ENCODE measurements at places on chromosomes 2 and 18. TPM values are rescaled to one million over a fixed set of nuclear protein-coding genes. Genes with fewer than 3 reads are reported as not detected.

FNDC4 gene
- total RNA-seq, result 57.7 TPM

GKN2 gene
- total RNA-seq, result not detected

C2orf80 gene
- total RNA-seq, result not detected

- DNase-seq, result no peak
These were observed 633.3 kb upstream of the ACVR2A start for GRCh38 chr2:147211484-147211883.

GRCh38 chr2:149399934-149400615, 69.7 kb downstream of the LYPD6 start:
- DNase-seq, result no peak

DNA sequence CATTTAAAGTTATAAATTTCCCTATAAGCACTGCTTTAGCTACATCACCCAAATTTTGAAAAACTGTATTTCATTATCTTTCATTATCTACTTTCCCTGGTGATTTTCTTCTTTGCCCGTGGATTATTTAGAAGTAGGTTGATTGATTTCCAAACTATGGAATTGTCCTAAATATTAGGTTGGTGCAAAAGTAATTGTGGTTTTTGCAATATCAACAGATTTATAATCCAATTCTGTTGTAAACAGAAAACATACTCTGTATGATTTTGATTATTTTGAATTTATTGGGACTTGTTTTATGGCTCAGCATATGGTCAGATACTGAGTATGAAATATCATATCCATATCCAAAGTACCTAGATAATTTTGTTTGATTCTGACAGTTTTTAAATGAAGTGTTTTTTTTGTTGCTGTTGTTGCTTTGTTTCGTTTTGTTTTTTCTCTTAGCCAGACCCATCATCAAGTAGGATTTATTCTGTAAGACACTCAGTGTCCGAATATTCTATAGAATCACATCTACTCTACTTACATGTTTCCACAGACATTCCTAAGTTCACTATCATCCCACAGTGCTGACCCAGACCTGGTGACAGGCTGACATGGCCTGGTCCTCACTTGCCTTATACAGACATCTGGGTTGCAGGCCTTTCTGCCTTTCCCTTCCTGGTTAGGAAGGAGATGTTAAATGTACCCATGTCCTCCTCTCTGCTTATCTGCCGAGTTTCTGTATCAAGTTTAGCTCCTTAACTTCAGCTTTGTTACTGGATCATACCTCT, 2.1 kb upstream of the TRABD2A start:
- DNase-seq, result no peak

GRCh38 chr18:48947092-48947491, 3.7 kb downstream of the SMAD7 start:
- DNase-seq, result no peak

DNA sequence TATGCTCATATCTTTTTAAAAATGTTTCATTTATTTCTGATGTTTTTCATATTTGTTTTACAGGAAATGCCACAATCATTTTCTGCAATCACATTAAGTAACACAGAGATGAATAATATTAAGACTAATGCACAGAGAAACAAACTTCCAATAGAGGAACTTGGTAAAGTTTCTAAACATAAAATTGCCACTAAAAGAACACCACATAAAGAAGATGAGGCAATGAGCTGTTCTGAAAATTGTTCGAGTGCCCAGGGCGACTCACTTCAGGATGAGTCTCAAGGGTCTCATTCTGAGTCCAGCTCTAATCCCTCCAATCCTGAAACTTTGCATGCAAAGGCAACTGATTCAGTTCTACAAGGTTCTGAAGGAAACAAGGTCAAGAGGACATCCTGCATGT, 70.4 kb downstream of the APLF start:
- DNase-seq, result no peak
